ENCODE measurements at places on chromosomes 5 and 9. TPM values are rescaled to one million over a fixed set of nuclear protein-coding genes. Genes with fewer than 3 reads are reported as not detected.

DNA sequence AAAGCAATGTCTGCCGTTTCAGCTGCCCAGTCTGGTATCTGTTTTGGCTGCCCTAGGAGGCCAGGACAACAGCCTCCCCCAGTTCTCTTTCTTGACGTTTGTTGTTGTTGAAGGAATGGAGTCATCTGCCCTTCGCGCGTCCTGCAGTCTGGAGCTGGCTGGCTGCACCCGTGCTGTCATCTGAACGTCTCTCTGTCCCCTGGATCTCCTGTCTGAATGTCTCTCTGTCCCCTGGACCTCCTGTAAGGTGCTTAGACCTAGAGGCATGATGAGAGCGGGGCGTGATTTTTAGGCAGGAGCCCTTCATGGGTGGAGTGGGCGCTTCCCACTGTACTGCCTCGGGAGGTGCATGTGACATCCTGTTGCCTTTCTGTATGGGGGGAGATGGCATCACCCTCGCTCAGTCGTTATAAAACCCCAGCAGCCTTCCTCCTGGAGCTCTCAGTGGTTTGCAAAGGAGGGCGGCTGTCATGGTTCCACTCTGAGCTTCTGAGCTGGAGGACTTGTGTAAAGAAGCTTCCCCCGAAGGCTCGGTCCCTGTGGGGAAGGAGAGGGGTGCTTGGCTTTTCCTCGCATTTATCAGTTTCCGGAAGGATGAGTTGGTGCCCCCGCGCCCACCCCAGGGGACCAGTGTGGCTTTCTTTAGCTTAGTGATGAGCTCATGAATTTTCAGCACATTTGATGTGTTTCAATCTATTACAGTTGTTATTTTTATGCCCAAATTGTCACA lies 49.8 kb upstream of the OLFM1 start:
- H3K36me3 ChIP-seq = no peaks in the 10 kb centered on the region
- H3K27me3 ChIP-seq = peaks cover 5% of the 10 kb centered on the region
- no peak overlapping the region for H3K27ac ChIP-seq
- H3K4me3 ChIP-seq = no peak overlapping the region
- peak; percentile 2 for DNase-seq

PCDHA9 gene
- total RNA-seq = not detected

- no peak for DNase-seq
- H3K4me3 ChIP-seq = no peak overlapping the region
- no peak overlapping the region for H3K27ac ChIP-seq
- H3K36me3 ChIP-seq = no peaks in the 10 kb centered on the region
- no peaks in the 10 kb centered on the region for H3K27me3 ChIP-seq
These were observed 285.8 kb upstream of the ZNF608 start for GRCh38 chr5:125032286-125032685.

ADAMTSL2 gene
- total RNA-seq = 0.05 TPM

CCDC183 gene
- total RNA-seq = 0.21 TPM

GRCh38 chr5:171707442-171707792 lies 78.2 kb upstream of the SMIM23 start:
- H3K36me3 ChIP-seq = no peaks in the 10 kb centered on the region
- H3K27me3 ChIP-seq = peaks cover 3% of the 10 kb centered on the region
- no peak overlapping the region for H3K27ac ChIP-seq

KIF12 gene
- total RNA-seq = not detected

SLC6A7 gene
- total RNA-seq = not detected

GRCh38 chr9:100730086-100730485 lies 152.2 kb downstream of the CAVIN4 start:
- no peaks in the 10 kb centered on the region for H3K36me3 ChIP-seq
- no peak overlapping the region for H3K27ac ChIP-seq
- DNase-seq = no peak
- H3K27me3 ChIP-seq = no peaks in the 10 kb centered on the region

PCDHGB4 gene
- total RNA-seq = 0.07 TPM

- no peaks in the 10 kb centered on the region for H3K27me3 ChIP-seq
- no peak overlapping the region for H3K4me3 ChIP-seq
- H3K36me3 ChIP-seq = no peaks in the 10 kb centered on the region
- no peak for DNase-seq
These were observed 143.8 kb downstream of the PRKACG start for GRCh38 chr9:68870086-68870485.

GRCh38 chr5:18397891-18398290 lies 763.6 kb downstream of the TAF11L14 start:
- no peaks in the 10 kb centered on the region for H3K4me1 ChIP-seq
- H3K36me3 ChIP-seq = no peaks in the 10 kb centered on the region
- H3K27me3 ChIP-seq = no peaks in the 10 kb centered on the region

DNA sequence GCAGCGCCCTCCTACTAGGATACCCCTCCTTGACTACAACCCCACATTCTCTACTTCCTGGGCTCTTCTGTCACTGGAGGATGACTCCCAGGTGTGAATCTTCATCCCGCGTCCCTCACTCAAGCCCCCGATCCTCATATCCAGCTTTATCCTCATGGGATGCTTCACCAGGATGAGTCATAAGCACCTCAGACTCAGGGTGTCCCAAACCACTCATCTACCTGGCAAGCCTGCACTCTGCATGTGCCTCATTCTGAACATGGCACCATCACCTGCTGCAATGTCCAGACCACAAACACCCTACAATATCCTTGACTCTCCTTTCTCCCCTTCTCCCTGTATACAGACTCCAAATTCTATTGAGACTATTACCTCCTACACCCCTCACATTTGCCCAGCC lies 1.5 kb upstream of the TGFBI start:
- H3K27me3 ChIP-seq = peaks cover 20% of the 10 kb centered on the region
- no peaks in the 10 kb centered on the region for H3K36me3 ChIP-seq
- H3K27ac ChIP-seq = no peak overlapping the region
- peak; percentile 2 for DNase-seq
- no peak overlapping the region for H3K4me3 ChIP-seq
- no peaks in the 10 kb centered on the region for H3K4me1 ChIP-seq

NRARP gene
- total RNA-seq = 1.1 TPM

GRCh38 chr5:36370073-36370472 lies 68.4 kb upstream of the RANBP3L start:
- H3K4me3 ChIP-seq = no peak overlapping the region
- no peak for DNase-seq
- H3K4me1 ChIP-seq = no peaks in the 10 kb centered on the region

DNA sequence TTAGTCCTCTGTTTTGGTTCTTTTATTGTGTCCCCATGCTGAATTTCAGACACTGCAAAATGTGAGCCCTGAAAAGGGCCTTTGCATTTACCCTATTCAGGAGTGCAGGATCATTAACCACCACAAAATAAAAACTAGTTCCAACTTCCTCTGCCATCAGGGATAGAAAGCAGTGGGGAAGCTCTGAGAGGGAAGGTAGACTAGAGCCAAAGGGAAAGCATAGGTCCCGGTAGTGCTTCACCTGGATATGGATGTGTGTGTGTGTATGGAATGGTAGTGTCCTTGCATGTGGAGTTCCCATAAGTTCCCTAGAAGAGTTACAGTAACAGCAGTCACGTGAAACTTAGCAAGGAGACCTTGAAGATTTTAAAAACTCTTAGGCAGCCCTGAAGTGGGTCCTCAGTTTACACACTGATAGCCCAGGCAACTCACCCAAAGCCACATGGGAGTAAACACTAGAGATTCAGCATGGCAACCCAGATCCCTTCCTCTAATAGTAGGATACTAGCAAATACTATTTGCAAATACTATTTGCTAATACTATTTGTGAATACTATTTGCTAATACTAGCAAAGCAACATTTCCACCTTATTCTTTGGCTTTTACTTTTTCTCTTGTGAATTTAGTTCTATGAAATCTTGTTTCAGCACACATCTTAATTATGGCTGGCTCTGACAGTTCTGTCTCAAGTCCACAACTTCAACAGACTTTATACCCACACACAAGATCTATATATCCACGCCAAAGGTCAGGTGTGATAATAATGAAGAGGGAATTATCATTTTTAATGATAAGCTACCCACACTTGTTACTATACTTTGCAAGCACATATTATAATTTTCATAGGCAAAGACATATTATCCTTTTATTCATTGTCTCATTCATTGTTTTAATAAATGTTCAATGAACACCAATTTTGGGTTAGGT lies 70.4 kb upstream of the IFNE start:
- no peak for DNase-seq
- peaks cover 19% of the 10 kb centered on the region for H3K27me3 ChIP-seq
- no peak overlapping the region for H3K27ac ChIP-seq
- H3K4me1 ChIP-seq = peaks cover 3% of the 10 kb centered on the region
- no peak overlapping the region for H3K4me3 ChIP-seq

DNA sequence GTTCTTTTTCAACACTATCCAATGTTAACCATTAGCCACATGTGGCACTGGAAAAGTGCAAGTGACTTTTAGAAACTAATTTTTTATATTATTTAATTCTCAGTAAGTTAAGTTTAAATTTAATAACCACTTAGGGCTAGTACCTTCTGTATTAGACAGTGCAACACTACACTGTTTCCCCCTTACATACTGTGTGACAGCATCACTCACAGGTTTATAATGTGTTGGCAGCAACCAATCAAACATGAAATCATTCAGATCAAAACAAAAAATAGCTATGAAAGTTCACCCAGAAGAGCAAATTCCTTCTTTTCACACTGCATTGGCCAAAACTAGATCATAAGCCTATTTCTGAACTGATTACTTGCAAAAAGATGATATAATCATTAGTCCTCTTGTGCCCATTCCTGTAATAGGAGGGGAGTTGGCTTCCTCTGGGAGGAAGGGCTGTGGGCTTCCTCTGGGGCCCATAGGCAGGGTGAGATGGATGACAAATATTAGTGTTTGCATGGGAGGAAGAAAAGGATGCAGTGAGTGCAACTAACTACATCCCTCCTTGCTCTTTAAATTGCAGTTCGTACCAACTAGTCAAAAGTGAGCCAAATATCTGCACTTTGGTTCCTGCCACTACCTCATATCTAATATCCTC lies 708.1 kb upstream of the RGMB start:
- no peaks in the 10 kb centered on the region for H3K36me3 ChIP-seq
- no peak for DNase-seq
- peaks cover 6% of the 10 kb centered on the region for H3K4me1 ChIP-seq
- no peak overlapping the region for H3K4me3 ChIP-seq
- peaks cover 4% of the 10 kb centered on the region for H3K27me3 ChIP-seq
- no peak overlapping the region for H3K27ac ChIP-seq

ZNF367 gene
- total RNA-seq = 30.1 TPM

- peaks cover 11% of the 10 kb centered on the region for H3K27me3 ChIP-seq
- H3K4me1 ChIP-seq = no peaks in the 10 kb centered on the region
- DNase-seq = no peak
- no peak overlapping the region for H3K27ac ChIP-seq
- H3K36me3 ChIP-seq = no peaks in the 10 kb centered on the region
- H3K4me3 ChIP-seq = no peak overlapping the region
These were observed 4.8 kb upstream of the ZNF366 start for GRCh38 chr5:72511774-72512592.

DNA sequence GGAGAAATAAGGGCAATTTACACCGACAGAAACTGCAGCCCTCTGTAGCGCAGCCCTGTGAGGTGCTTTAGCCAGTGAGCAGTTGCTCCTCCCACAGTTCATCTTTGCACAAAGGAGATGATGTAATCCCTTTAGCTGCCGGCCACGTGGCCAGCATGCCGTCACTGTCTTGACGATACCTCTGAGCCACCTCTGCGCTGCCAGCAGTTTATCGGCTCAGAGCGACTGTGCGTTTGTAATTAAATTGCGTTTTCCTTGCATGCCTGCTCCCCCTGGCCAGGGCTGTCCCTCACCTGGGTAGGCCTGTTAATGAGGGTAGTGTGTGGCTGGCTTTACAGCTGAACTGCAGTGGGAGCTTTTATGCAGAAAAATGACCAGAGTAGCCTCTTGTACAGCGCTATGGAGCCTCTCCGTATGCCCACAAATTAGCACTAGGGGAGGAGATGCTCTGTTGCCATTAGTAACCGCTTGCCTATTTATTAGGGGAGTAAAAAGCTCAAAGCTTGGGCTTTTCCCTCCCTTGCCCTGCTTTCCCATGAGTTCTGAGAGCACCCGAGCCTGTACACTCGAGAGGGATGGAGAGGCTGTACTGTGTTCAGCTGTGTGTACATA lies 107.0 kb downstream of the TRIO start:
- H3K4me3 ChIP-seq = no peak overlapping the region
- no peak for DNase-seq
- no peak overlapping the region for H3K27ac ChIP-seq
- H3K36me3 ChIP-seq = no peaks in the 10 kb centered on the region
- H3K27me3 ChIP-seq = peaks cover 8% of the 10 kb centered on the region

NPR3 gene
- 0.15 TPM for total RNA-seq

TMEM174 gene
- total RNA-seq = not detected

DNA sequence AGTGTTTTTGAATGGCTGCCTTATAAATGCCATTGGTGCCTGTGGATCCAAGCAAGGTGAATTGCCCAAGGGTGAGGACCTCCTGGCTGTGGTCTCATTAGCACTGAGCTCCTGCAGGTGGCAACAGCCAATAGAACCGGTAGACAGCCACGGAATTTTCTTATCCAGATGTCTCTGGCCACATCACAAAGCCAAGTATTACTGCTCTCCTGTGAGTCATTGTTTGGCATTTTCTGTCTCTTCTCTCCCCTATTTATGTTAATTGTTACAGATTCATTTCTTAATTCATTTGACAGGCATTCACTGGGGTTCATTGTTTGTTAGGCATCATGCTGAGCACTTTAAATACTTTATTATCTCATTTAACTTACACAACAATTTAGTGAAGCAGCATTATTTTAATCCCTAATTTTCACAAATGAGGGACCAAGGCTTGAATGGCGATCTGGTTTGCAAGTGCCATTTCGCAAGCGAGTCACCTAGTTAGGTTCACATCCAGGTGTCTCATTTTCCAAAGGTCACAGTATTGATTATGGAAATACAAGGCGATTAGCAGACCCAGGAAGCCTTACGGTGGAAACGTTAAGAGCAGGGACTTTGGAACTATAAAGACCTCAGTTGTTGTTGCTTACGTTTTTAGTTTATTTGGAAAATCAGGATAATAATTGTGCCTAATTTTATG lies 58.2 kb upstream of the DPYSL3 start:
- H3K4me1 ChIP-seq = no peaks in the 10 kb centered on the region
- H3K27me3 ChIP-seq = no peaks in the 10 kb centered on the region
- H3K36me3 ChIP-seq = no peaks in the 10 kb centered on the region

DNA sequence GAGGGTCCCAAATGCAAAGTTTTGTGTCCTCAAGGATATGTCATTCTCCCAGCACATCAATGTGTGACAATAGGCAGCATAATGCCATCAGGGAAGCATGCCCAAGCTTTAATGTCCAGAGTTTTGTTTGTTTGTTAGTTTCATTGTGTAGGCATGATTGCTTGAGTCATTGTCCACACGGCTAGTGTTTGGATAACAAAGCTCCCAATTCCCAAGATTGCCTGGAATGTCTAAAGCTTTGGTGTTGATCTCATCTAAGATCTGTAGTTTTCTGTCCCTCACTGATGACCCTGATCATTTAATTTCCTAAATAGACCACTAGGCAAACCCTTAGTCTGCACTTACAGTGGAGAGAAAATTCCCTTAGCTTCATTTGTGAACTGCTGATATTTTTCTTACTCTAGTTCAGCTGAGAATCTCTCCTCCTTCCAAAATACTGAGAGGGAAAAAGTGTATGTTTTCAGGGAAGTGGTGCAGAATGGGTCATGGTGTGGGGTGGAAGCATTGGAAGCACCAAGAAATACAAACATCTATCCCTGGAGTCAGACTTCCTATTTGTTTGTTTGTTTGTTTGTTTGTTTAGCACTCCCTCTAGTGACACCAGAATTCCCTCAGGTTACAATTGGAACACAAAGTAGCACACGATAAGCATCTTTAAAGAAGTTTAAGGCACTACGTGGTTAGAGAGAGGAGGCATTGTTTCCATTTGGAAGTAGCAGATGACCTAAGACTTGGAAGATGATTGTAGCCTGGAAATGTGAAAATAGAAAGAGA lies 127.1 kb downstream of the PRDM6 start:
- no peaks in the 10 kb centered on the region for H3K27me3 ChIP-seq
- H3K27ac ChIP-seq = no peak overlapping the region
- H3K4me1 ChIP-seq = no peaks in the 10 kb centered on the region
- H3K4me3 ChIP-seq = no peak overlapping the region

DNM1 gene
- 0.63 TPM for total RNA-seq

SLC34A1 gene
- 0.15 TPM for total RNA-seq
